ENCODE measurements at places on chromosomes 12 and 14.

- no peak for DNase-seq
These were observed 361.4 kb downstream of the CACNA1C start for GRCh38 chr12:2413999-2414792.

GRCh38 chr12:28568704-28569103, 378.4 kb downstream of the CCDC91 start:
- no peak for DNase-seq

DNA sequence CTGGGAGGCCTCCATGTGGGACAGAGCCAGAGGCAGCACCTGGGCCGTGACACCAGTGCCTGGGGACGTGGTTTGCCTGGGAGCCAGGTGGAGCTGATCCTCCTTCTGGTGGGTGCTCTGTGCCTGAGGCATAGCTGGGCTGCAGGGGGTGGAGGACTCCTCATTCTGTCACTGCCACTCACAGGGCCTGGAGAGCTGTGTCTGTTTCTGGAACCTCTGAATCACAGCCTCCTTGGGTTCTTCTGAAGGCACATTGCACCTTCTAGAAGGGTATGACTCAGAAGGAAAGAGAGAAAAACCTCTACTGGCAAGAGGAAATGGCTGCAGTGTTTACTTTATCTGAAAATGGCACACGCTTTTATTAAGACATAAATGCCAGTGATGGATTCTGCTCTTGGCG, 659.8 kb downstream of the VRK1 start:
- peak; percentile 61 for DNase-seq

- DNase-seq, result no peak
These were observed 4.7 kb downstream of the FOS start for GRCh38 chr14:75283162-75283832.

- no peak for DNase-seq
These were observed 123.8 kb downstream of the ZFP36L1 start for GRCh38 chr14:68669111-68669511.
